NCI-H187 treated with DMSO at 0.1 percent for 48 hours (cell line): ENCODE measurements at places on chromosomes 6 and 20.

GRCh38 chr6:85137865-85138264, 312.0 kb upstream of the NT5E start:
- DNase-seq = no peak

GRCh38 chr20:45377269-45377668, 856 bp downstream of the TP53TG5 start:
- DNase-seq = peak; percentile 44

GRCh38 chr6:142886431-142887170, 58.4 kb downstream of the HIVEP2 start:
- DNase-seq = no peak

DNA sequence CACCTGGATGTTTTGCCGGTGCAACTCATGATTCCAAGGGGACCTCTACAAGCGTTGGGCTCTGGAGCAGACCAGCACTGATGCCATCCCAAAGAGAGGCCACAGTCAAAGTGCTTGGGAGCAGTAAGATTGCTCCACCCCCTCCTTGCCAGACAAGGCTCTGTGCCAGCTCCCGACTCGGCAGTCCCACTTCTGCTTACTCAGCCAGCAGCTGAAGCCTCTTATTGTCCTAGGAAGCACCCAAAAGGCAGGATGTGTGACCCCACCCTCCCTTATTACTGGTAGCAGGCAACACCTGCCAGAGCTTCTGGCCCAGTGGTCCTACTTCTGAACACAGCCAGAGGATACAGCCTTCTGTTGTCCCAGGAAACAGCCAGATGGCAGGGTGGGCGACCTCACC, 614.2 kb downstream of the TENT5A start:
- no peak for DNase-seq

DNA sequence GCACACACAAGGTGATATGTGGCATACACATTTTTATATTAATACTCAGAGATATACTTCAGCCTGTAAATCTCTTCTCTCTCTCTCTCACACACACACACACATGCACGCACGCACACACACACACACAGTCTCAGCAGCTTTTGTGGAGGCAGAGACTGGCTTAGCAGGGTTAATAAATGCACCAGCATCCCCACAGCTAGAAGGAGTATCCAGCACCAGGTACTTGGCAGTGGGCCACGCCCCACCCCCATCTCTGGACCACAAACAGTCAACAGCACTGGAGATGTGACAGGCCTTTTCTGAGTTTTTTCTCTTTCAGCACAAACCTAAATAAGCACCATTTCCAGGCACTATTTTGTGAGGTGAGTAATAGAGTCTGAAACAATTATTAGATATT, 47.3 kb upstream of the LRFN2 start:
- no peak for DNase-seq

DNA sequence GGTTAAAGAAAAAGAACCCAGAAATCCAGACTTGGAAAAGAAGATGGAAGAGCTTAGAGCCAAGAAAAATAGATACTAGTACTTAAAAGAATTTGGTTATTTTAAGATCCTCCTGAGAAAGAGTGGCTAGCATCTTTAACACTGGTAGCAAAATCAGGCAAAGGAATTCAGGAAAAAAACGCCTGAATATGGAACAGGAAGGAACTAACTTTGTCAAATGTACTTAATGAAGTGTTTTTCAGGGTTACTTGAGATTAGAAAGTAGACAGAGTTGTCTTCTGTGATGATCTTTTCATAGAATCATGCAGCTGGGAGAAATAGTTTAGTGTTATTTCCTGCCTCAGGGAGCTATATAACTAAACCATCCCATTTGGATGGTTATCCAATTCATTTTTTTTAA, 50.8 kb upstream of the SASH1 start:
- no peak for DNase-seq

DNA sequence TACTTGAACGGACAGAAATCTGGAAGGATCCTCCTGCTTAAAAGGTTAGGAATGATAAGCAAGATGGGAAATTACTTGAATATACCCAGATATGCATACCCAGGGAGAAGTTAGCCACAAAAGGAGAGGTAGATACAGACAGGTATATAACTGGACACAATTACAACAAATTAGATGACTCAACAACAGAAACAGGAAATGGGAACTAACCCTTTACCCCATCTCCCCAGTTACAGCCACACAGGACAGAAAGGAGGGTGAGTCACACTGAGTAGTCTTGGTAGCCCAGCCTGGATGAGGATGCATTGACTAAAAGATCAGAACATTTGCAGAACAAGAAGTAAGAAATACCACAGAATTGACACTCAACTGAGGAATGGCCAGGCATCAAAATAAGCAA, 61.2 kb downstream of the C6orf52 start:
- no peak for DNase-seq

- no peak for DNase-seq
Measured at GRCh38 chr6:166563805-166564204, 22.7 kb downstream of the RAMACL start.

DNA sequence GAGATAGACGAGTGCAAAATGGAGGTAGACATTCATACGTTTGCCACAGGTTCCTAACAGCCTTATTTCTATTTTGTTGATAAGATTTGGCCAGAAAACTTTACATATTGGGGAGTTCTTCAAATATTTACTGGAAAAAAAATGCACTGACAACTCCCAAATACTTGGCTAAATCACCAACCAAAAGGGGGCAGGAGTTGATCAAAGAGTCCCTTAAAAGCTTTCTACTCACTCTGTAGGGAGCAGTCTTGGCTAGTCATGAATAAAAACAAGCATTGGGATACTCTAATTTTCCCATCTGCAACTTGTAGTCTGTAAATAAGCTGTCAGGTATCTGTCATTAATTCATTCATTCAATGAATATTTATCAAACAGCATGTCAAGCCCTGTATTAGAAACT, 18.4 kb downstream of the TENT5A start:
- DNase-seq = no peak

GRCh38 chr6:147055821-147056392, 148.3 kb upstream of the STXBP5 start:
- no peak for DNase-seq

- DNase-seq = no peak
Measured at GRCh38 chr6:142822383-142822782, 122.6 kb downstream of the HIVEP2 start.

GRCh38 chr6:35089935-35090505, 51.1 kb downstream of the TCP11 start:
- no peak for DNase-seq

- no peak for DNase-seq
Measured at GRCh38 chr6:156538875-156539660, 238.1 kb upstream of the ARID1B start.

DNA sequence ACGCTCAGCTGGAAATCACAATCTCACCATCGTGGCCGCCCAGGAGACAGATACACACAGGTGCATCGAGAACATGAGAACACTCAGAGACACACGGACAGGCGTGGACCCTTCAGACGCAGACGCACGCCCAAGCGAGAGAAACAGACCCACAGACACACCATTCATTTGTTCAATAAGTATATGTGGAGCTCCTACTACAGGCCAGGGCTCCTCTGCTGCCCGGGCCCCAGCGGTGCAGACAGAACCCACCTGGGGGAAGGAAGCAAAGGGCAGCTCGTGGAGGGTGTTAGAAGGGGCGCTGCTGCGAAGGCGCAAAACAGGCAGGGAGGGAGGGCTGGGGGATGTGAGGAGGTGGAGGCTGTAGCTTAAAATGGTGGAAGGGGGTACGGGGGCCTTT, 39.2 kb downstream of the SRC start:
- DNase-seq = no peak

GRCh38 chr6:123616942-123617341, 19.8 kb downstream of the TRDN start:
- DNase-seq = no peak

- DNase-seq = no peak
Measured at GRCh38 chr6:37673436-37673835, 24.2 kb downstream of the MDGA1 start.

DNA sequence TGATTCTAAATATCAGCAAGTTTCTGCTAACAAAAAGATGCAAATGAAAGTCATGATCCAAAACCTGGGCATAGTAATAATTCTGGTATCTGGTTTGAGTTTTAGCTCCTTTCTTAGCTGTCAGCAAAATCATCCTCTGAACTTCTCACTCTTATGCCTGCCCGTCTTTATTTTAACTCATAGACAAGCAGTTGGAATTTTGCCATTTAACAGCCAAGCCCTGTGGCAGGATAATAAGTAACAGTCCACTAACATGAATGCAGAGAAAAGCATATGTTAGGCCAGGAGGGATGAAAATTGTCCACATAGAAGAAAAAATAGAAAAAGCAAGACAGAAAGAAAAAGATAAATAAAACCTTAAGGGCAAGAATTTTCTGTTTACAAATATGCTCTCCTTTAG, 170.0 kb upstream of the LAMA2 start:
- DNase-seq = no peak

- DNase-seq = no peak
Measured at GRCh38 chr20:63969838-63970713, at the start of gene ZNF512B. Gene ZNF512B, minus strand, starts transcription at chr20:63969930. Its CDS starts 1,980 bp downstream, at chr20:63967950.

- DNase-seq = peak; percentile 63
Measured at GRCh38 chr6:68634726-68635411, at the start of gene ADGRB3. Gene ADGRB3, plus strand, starts transcription at chr6:68635282. Its CDS starts 3,394 bp downstream, at chr6:68638676.

- no peak for DNase-seq
Measured at GRCh38 chr6:144190593-144190992, 40.3 kb downstream of the STX11 start.

GRCh38 chr6:118660218-118660569, 8.8 kb upstream of the CEP85L start:
- DNase-seq = peak; percentile 83

DNA sequence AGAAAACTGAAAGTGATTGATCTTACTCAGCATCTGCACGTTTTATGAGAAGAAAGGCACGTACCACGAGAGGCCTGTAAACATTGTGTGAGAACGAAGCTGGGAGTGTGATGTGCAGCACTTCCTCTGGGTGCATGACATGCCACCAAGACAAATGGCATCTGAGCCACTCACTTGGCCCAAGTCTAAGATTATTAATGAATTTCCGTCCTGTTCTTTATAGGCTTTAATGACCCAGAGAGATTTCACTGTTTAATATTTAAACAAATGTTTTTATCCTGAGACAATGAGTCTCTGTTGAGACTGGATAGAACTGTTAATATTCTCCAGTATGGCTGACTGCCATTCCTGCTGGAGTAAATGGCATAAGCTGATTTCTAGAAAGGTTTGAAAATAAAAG, 172.6 kb upstream of the PHACTR1 start:
- DNase-seq = no peak

DNA sequence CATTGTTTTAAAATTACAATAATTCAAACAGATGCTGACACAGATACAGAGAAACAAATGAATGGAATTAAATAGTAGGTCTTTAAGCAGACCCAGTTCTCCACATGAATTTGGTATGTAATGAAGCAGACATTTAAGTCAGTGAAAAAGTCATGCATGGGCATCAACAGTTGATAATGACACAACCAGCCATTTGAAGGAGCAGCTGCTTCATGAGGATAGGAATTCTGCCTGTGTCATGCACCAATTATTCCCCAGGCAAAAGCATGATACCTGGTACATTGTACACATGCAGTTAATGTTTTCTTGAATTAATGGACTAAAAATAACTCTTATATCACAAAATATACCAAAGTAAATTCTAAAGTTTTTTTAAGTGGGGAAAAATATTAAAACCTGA, 11.2 kb upstream of the HEY2 start:
- DNase-seq = no peak

- peak; percentile 6 for DNase-seq
Measured at GRCh38 chr6:106315765-106316374, 9.7 kb downstream of the ATG5 start.

GRCh38 chr6:99905209-99906106, 88.6 kb downstream of the MCHR2 start:
- no peak for DNase-seq

GRCh38 chr6:137024237-137024990, 20.4 kb downstream of the IL20RA start:
- DNase-seq = no peak

GRCh38 chr6:139482287-139482686, 107.8 kb upstream of the CITED2 start:
- DNase-seq = no peak
